Hepatocyte (in vitro differentiated cells): ENCODE measurements at places on chromosomes 7 and 10. TPM values are rescaled to one million over a fixed set of nuclear protein-coding genes. Genes with fewer than 3 reads are reported as not detected.

The CARD11 gene
- 5.3 and 10.9 TPM in 2 replicates for total RNA-seq

The GRID2IP gene
- 0.44 and 0.73 TPM in 2 replicates for total RNA-seq

The UNCX gene
- not detected in 2 replicates for total RNA-seq

The CNTNAP2 gene
- total RNA-seq: 14.6 and 14.7 TPM in 2 replicates

The OR2A1 gene
- total RNA-seq: 0.32 TPM in 1 of 2 replicates, not detected in the other

The WIPF3 gene
- total RNA-seq: 1.8 and 2.4 TPM in 2 replicates

The COL28A1 gene
- 0.47 and 1.1 TPM in 2 replicates for total RNA-seq

The ZNF117 gene
- 16.6 and 16.8 TPM in 2 replicates for total RNA-seq

The PRLHR gene
- not detected in 2 replicates for total RNA-seq

The BLVRA gene
- total RNA-seq: 17.9 and 21.0 TPM in 2 replicates

The TMEM184A gene
- 14.5 and 23.4 TPM in 2 replicates for total RNA-seq

The FAM25C gene
- not detected in 2 replicates for total RNA-seq

The PDZD7 gene
- total RNA-seq: 2.5 and 6.0 TPM in 2 replicates

The GPR26 gene
- 0.04 TPM in 1 of 2 replicates, not detected in the other for total RNA-seq

The PROSER2 gene
- total RNA-seq: 7.2 and 13.3 TPM in 2 replicates

The CALHM1 gene
- not detected in 2 replicates for total RNA-seq

The EFCAB10 gene
- 0.12 TPM in 1 of 2 replicates, not detected in the other for total RNA-seq

The TBC1D12 gene
- 15.6 and 26.1 TPM in 2 replicates for total RNA-seq

The ACHE gene
- 3.2 and 4.6 TPM in 2 replicates for total RNA-seq

The DRGX gene
- not detected in 2 replicates for total RNA-seq

The WEE2 gene
- 3.6 and 3.7 TPM in 2 replicates for total RNA-seq

The CLDN3 gene
- 53.7 and 60.7 TPM in 2 replicates for total RNA-seq

The RBP3 gene
- 0.53 and 0.56 TPM in 2 replicates for total RNA-seq

The PLPP4 gene
- 1.5 and 3.4 TPM in 2 replicates for total RNA-seq

The HYAL4 gene
- 0.07 TPM in 1 of 2 replicates, not detected in the other for total RNA-seq

The ITIH2 gene
- total RNA-seq: 181 and 194 TPM in 2 replicates

The NOS3 gene
- total RNA-seq: 8.1 and 9.8 TPM in 2 replicates

The PPP1R17 gene
- total RNA-seq: not detected in 2 replicates

The MYL7 gene
- total RNA-seq: 0.36 and 5.2 TPM in 2 replicates

The CHCHD2 gene
- total RNA-seq: 121 and 124 TPM in 2 replicates

The SPDYE6 gene
- not detected in 2 replicates for total RNA-seq

The PPP1R9A gene
- 25.7 and 32.2 TPM in 2 replicates for total RNA-seq

The PAX4 gene
- 0.24 and 0.30 TPM in 2 replicates for total RNA-seq

The FBXL13 gene
- 1.8 and 3.3 TPM in 2 replicates for total RNA-seq

The CUBN gene
- total RNA-seq: 9.4 and 10.6 TPM in 2 replicates
